ENCODE measurements at places on chromosomes 13 and 19.

DNA sequence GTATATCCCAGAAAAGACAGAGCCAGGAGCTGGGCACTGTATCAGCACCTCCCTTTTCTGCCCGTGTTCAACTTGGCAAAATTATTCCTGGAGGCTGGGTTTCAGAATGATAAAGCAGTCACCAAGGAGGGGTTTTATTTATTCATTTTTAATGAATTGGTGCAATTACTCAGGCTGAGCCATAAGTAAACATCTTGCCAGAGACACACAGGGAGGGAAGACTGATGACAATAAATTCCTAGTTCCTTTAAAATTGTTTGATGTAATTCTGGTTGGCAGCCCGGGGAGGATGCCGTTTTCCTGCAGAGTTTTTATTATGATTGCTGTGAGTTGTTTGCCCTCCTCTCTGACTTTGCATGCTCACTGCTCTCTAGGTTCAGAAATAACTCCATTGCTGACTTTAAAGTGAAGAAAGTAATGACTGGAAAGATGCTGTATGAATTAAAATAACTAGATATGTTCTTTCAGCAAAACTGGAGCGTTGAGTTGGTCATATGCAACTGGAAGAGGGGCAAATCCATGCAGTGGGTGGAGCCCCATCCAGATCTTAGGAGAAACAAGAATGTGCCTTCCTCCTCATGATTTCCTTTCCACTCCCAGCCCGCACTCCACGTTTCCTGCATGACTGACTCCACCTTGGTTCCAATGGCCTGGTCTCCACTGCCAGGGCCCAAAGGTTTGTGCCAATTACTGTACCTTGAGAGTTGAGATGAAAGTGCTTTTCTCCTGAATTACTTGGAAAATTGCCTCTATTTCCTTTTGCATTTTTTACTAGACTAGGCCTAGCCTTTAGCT is 182.1 kb downstream of the RFC3 start:
- DNase-seq, result no peak

GRCh38 chr13:80274643-80275042 is 66.3 kb downstream of the SPRY2 start:
- peak; percentile 25 for DNase-seq

- DNase-seq, result peak; percentile 17
These were observed 502.3 kb downstream of the KCTD12 start for GRCh38 chr13:76383676-76384461.

- no peak for DNase-seq
These were observed 44.9 kb downstream of the LYL1 start for GRCh38 chr19:13057744-13058143.

DNA sequence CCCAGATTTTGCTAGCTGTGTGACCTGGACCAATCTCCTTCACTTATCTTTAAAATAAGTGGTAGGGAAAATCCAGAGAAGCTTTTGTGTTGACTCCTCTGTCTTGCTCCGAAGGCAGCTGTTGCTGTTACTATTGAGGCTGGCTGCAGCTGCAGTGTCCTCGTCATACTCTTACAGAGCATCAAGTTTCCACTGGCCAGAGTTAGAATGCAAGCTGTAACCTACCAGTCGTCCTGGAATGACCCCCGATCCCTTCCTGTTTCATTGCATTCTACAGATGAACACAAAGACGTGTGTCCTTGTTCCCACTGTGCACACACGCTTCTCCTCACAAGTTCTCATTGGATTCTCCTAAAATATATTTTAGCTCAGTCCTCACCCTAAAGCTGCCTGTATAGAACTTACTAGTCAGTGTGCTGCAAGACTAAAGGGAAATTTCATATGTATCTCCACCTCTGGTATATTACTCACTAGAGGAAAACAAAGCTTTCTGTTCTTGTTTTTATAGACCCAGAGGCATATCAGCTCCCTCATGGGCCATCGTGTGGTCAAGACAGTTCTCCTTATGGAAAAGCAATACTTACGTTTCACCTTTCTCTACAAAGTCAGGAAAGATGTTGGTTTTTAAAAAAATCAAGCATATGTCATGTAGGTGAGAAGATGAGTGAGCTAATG is 589.8 kb downstream of the LMO7 start:
- DNase-seq, result no peak

Measured in RWPE1 (cell line).